ENCODE measurements at places on chromosomes 5 and 9.

DNA sequence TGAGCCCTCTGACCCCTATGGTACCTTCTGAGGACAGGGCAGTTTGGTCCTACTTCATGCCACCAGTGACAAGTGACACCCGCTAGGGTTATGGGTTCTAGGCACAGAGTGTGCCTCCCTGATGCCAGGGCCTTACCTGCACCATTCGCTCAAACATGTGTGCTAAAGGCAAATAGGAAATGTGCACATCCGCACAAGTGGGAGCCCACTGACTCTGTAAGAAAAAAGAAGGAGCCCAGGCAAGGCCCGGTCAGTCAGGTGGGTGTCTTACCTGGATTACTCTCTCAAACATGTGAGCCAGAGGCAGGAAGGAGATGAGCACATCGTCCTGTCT is 29.1 kb upstream of the MEIKIN start:
- DNase-seq, result no peak

DNA sequence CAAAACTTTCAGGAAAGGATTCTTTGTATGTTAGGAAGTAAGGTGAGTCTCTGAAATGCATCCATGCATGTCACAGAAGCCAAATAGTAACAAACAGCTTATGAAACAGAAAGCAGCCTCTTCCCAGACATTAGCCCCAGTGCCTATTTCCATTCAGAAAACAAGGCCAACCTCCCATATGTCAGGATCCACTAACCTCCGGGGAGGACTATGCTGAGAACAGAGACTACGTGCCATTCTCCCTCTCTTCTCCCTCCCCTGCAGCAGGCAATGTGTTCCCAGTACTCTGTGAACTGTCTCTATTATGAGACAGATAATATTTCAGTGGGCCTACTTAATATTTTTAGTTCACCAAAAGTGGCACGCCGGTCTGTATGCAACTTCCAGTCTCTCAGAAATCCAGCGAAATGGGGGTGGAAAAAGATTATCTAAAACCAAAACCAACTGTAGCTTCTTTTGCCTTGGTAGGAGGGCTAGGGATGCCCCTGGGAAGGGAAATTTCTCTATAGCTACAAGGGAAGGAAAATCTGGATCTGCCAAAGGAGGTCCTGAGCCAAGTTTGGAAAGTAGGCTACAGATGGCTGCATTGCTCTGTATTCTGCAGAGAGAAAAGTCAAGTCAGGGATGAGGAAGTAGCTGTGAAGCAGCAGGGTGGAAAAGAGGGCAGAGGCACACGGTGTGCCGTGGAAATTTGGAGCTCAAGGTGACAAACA is 42.0 kb downstream of the VLDLR start:
- DNase-seq, result no peak

- no peak for DNase-seq
Measured at GRCh38 chr5:150595466-150596031, 44.9 kb upstream of the SYNPO start.

DNA sequence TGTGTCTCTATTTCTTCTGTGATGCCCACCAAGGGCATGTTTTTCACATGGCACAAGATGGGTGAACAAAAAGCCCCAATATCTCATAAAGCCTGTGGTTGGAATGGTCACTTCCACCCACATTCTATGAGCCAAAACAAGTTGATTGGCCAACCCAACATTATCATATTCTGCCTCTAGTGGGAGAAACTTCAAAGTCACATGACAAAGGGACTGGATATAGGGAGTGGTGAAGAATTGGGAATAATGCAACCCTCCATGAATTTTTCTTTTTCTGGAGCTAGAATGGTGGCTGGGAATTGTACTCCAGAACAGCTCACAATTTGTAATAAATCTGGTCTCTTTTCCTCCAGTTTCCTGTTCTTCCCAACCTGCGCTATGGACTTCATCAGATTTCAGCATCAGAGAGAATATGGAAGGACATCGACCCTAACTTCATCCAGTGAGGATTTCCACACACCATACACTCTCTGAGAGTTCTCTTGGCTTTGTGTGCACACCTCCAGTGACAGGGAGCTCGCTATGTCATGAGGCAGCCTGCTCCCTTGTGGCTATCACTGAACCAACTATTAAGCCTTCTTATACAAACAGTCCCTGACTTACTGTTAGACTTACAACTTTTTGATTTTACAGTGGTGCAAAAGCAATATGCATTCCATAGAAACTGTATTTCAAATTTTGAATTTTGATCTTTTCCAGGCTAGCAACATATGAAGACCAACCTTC is 12.0 kb upstream of the B4GALT1 start:
- DNase-seq, result no peak

GRCh38 chr5:91978221-91978882 is 595.2 kb upstream of the ARRDC3 start:
- DNase-seq, result no peak

DNA sequence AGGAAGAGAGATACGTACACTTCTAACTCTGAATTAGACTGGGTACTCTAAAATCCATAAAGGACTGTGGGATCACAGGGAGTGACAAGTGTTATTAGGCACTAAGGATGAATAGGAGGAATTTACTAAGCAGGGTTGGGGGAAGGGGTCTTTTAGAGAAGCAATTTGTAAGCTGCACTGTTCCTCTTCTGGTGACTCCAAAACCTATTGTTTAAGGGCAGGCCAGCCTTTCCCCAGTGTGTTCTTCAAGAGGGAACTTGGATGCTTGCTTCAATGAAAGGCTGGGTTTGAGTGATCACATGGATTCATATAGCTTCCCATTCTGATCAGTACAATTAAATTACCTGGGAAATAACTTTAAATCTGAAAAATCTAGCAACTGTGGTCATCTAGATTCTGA is 71.8 kb downstream of the STX17 start:
- no peak for DNase-seq

DNA sequence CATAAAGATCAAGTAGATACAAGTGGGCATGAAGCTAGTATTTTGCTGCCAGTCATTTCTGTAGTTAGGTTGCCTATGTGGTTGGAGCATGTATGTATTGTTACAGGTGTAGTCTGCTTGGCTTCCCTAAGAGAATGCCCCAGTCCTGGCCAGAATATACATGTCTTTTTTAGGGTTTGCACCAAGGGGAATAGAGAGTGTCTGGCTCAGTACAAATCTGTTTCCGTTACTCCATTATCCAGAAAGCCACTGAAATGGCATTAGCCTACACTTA is 23.2 kb downstream of the TGFBR1 start:
- no peak for DNase-seq

- no peak for DNase-seq
Measured at GRCh38 chr5:95760273-95761191, 29.4 kb downstream of the RHOBTB3 start.

DNA sequence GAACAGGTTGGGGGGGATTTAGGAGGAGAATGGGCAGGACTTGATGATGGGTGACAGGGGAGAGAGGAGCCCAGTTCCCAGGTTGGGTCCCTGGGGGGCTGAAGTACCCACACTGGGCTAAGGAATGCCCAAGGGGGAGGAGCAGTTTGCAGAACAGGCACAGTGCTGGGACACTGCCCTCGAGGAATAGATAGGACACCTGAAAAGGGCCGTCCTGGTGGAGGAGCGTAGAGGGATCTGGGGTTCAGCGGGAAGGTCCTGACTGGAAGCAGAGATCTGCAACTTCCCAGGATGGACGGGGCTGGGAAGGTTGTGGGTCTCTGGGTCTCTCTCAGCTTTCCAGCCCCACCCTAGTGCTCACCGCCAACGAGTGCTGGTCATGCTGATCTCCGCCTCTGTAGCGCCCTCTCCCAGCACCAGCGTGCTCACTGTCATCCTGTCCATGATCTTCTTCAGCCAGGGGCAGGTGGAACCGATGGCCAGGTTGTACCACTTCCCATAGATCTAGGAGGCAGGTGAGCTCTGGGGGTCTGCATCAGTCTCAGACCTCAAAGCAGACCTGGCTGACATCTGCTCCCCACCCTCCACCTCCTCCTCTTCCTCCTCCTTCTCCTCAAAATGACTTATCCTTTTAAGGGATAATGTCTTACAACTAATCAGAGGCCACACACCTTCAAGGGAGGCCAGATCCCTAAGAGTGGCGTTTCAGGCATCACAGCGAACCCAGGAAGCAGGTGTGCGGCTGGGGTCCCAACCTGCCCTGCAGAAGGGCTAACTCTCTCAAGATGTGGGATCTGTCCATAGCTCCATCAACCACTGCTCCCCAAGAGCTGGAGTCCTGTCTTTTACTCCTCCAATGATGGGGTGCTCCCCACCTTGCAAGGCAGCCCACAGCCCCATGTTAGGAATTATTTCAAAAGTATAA is 1.6 kb downstream of the AMBP start:
- DNase-seq, result no peak

DNA sequence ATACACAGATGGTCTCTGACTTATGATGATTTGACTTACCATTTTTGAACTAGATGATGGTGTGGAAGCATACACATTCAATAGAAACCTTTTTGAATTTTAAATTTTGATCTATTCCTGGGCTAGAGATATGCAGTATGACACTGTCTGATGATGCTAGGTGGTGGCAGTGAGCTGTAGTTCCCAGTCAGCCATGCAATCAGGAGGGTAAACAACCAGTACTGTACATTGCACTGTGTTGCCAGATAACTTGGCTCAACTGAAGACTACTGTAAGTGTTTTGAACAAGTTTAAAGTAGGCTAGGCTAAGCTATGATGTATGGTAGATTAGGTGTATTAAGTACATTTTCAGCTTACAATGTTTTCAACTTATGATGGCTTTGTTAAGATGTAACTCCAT is 859.1 kb upstream of the ARRDC3 start:
- DNase-seq, result no peak

GRCh38 chr5:103847060-103847459 is 284.5 kb upstream of the NUDT12 start:
- no peak for DNase-seq

DNA sequence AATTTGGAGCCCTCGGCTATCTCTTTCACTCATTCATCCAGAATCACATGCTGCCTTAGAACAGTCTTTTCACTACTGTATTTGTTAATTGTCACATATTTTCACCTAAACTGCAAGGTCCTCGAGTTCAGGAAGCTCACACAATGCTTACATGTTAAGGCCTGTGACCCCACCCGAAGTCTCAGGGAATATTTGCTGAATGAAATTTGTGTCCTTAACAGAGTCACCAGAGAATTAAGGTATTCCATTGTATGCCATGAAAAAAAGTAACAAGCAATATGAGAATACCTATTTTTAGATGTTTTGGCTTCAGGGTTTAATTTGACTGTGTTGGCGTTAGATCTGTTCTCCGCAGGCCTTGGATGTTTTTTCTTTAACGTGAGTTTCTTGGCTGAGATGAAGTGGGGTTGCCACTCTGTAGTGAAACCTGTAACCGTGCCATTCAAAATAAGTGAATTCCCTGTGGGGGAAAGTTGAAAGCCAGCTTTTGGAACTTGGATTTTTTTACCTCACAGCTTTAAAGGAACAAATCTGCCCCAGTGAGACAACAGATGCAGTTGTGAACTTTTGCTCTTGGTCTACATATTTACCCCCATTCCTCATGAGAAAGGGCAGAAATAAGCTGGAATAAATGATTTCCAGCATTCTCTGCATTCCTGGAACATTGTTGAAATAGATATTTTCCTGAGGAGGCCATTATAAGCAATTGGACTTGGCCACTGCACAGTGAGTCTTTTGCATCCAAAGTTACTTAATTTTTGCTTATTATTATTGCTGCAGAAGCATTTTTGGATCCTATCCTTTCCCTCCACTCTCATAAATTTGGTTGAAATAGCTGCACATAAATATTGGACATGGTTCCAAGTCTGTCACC is 35.9 kb upstream of the FBP1 start:
- DNase-seq, result no peak

- DNase-seq, result no peak
Measured at GRCh38 chr5:147819261-147819770, 12.2 kb downstream of the SPINK1 start.

Measured in stimulated activated CD4-positive, alpha-beta T cell treated with anti-CD3 and anti-CD28 coated beads, Interleukin-2, amount 100 ng/mL, for 48 hours (primary cell).